ENCODE measurements at places on chromosomes 1 and 21.

GRCh38 chr1:208184966-208185654, 59.1 kb downstream of the PLXNA2 start:
- no peak for DNase-seq

DNA sequence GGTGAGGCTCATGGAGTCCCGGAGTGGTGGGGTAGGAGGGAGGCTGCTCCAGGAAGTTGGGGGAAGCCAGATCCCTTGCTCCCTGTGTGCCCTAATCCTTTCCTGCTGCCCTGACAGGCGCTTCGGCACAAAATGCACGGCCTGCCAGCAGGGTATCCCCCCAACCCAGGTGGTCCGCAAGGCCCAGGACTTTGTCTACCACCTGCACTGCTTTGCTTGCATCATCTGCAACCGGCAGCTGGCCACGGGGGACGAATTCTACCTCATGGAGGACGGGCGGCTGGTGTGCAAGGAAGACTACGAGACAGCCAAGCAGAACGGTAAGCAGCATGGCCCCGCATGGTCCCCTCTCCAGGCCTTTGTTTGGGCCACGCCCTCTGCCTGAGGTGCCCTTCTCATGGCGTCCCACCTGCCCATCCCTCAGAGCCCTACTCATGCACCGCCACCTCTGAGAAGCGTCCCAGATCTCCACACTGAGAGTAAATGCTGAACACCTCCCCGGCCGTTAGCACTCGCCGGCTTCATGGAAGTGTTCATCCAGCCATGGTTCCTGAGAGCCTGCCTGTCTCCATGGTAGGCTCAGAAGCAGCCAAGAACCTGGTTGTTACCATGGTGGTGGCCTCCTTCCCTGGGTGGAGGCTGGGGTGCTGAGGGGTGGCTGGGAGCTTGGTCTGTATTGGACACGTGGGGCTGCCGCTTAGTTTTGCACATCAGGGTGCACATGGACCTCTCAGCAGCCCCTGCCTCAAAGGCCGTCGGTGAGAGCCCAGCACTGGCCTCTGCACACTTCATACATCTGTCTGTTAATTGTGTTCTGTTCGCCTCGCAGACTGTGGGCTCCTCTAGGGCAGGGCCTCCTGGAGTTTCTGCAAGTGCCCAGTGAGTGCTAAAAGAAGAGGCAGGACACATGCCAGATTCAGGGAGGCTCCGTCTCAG, 36.5 kb downstream of the LHX4 start:
- DNase-seq, result no peak

DNA sequence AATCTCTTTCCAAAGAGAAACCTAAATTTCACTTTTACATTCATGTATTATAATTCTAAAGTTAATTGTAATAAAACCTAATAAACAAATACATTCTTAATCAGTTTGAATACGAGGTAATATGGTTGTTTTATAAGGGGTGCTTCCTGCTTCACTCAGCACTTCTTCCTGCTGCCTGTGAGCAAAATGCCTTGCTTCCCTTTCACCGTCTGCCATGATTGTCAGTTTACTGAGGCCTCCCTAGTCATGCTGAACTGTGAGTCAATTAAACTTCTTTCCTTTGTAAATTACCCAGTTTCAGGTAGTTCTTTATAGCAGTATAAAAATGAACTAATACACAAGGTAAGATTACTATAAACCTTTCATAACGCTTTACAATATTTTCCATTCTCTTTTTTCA, 491.1 kb upstream of the LRRC7 start:
- DNase-seq, result no peak

GRCh38 chr1:207389728-207390464, 64.2 kb upstream of the CR2 start:
- DNase-seq, result no peak

DNA sequence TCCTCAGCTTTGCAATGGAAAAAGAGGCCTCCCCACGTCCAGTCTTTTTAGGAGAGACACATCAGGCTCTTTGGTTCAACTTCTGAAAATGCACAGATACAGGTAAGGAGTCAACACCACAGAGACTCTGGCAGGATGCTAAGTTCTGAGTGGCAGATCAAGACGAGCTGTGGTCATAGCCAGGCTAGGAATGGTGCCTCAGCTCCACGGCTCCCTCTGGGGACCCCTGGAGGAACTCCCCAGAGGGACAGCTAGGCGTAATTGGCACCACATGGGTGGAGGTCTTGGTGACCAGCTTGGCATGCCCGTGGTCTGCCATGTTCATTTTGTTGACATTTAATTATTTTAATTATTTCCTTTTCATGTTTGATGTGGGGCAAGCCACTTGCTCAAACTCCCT, 206.1 kb downstream of the KAZN start:
- no peak for DNase-seq

GRCh38 chr1:5999711-6000443, 7.7 kb upstream of the NPHP4 start:
- DNase-seq, result no peak

DNA sequence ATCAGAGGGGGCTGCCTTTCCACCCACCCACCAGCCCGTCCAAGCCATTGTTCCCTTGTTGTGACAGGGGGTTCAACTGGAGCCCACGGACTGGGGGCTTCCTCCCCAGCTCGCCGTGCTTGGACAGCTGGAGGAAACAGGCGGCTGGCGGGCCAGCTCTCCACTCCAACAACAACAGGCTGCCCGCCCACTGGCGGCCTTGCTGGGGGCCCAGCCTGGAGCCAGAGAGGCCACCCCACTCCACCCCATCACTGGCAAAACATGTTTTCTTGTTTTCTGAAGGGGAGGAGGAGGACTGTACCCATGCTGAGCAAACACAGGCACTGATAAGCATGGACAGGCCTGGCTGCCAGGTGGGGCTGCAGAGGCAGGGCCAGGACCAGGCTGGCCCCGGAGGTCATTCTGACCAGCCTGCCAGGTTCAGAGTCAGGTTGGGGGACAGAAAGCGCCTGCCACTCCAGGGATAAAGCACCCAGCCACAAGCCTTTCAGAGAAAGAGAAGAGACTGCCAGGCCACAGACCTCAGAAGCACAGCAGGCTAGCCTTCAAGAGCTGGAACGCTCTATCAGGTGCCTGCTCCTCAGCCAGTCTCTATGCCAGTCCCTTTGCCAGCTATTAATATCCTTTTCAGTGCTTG, 32.8 kb downstream of the GJA4 start:
- no peak for DNase-seq

DNA sequence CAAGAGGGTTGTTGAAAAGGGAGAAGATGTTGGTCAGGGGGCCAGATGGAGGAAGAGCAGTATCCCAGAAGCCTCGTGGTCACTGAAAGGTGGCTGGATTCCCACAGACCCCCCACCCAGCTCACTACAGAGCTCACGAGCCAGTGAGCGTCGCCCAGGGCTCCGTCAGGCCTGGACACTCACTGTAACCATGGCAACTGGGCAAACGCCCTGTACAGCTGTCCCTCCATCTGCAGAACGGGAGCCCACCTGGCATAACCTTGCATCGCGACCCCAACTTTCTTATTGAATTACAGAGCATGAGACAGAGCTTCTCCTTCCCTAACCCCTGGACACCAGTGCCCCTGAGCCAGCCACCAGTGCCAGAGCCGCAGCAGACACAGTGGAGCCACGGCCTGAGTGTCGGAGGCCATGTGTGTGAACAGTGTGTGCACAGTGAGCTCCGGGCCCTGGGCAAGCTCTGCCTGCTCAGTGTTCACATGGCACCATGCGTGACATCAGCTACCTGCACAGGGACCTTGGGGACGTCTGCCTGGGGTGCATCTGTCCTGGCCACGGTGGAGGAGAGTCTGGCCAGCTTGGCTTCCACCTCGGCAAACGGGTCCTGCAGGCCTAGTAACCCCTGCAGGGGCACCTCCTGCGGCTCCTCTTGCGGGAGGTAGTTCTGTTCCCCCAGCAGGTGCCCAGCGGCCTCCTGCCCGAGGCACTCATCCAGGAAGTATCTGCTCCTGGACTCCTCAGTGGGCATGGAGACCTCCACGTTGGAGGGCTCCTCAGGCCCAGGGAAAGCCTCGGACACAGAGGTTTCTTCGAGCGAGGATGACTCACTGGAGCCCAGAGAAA, 25.9 kb upstream of the DDOST start:
- DNase-seq, result no peak

- DNase-seq, result no peak
These were observed 343.2 kb downstream of the OLFM3 start for GRCh38 chr1:101653482-101653946.

DNA sequence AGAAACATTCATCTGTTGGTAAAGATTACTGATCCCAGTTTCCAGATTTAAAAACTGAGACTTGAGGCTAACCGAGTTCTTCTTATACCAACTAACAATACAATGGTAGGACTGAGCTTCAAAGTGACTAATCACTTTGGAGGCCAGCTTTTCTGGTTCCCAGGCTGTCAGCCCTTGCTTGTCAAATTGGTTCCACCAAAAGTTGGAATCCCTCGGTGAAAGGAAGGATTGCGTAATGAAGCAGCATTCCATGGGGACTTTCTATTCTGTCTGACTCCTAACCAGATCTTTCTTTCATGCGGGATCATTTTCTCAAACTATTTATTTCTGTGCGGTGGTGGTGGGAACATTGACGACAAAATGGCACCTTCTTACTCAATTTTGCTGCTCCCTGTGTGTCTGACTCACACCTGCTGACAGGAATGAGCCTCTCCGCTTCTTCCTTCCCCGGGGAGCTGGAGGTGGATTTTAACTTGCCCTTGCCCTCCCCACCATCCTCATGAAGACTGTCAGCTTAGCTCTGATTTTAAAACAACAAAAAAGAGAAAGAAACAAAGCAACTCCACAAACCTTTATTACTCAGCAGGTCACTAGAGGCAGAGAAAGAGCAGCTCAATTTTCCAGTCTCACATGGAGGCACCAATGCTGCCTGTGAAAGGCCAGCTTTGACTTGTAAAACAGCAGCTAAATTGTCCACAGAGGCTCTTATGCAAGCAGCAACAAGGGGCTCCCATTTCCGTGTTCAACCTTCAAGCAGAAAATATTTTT, 32.9 kb upstream of the RASAL2 start:
- no peak for DNase-seq

DNA sequence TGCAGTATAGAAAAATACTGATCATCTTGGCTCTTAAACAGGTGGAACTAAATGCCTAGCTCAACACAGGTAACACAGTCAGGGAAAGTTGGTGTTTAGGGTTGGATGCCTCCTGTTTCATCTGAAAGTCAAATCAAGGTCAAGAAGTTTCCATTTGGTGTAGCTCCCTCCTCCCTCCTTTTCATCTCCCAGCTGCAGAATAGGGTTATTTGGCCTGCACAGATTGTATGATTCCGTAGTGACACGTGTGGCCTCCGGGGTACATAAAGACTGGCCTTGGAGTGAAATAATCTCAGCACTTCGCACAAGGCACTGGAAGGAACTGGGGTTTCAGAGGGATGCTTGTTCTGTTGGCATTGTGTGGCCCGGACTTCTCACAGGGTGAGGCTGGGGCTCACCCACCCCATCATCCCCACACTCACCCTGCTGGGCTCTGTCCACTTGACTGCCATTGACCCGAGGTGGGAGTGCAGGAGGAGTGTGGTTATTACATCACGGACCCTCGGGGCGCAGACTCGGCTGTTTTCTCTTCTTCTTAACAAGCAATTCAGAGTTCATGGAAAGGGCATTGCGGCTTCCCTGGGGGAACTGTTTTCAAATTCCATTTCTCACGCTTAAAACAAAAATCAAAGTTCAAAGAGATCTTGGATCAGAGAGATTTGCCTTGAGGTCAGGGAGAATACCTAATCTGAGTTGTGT, 18.4 kb downstream of the IGSF5 start:
- no peak for DNase-seq

- no peak for DNase-seq
These were observed 23.3 kb downstream of the DUSP10 start for GRCh38 chr1:221718381-221719277.

GRCh38 chr1:234325878-234326496, 47.3 kb upstream of the COA6 start:
- no peak for DNase-seq

DNA sequence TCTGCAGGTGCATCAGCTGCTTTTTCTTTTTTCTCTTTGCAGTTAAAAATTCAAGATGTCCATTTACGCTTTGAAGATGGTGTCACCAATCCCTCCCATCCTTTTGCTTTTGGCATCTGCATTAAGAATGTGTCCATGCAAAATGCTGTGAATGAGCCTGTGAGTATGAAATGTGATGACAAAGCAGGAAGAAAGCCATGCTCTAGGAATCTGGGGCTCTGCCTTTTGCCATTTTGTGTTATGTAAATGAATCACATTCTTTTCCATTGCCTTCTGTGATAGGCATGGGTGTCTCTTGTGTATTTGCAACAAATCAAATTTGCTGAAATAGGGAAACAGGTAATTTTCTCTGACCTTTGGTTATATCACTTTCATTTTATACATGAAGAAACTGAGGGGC, 19.4 kb downstream of the VPS13D start:
- no peak for DNase-seq

GRCh38 chr1:24351247-24351646, 32.1 kb downstream of the GRHL3 start:
- no peak for DNase-seq

GRCh38 chr21:30206551-30207251, 9.2 kb downstream of the CLDN8 start:
- no peak for DNase-seq

- no peak for DNase-seq
These were observed 33.1 kb upstream of the FOXO6 start for GRCh38 chr1:41328001-41328615.

- DNase-seq, result peak; percentile 69
These were observed 56.2 kb downstream of the ST3GAL3 start for GRCh38 chr1:43763497-43763973.

DNA sequence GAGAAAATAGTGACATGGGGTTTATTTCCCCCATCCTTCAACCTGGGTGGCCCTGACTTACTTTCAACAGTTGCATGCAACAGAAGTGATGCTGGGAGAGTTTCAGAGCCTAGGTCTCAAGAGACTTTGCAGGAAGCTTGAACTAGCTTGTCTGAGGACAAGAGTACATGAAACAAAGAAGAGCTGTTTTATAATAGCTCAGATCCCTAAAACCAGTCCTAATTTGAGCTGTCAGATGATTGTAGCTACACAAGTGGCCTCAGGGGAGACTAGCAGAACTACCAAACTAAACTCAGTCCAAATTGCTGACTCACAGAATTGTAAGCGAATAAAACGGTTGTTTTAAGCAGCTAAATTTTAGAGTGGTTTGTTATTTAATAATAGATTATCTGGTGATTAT, 17.1 kb downstream of the RC3H1 start:
- peak; percentile 26 for DNase-seq

DNA sequence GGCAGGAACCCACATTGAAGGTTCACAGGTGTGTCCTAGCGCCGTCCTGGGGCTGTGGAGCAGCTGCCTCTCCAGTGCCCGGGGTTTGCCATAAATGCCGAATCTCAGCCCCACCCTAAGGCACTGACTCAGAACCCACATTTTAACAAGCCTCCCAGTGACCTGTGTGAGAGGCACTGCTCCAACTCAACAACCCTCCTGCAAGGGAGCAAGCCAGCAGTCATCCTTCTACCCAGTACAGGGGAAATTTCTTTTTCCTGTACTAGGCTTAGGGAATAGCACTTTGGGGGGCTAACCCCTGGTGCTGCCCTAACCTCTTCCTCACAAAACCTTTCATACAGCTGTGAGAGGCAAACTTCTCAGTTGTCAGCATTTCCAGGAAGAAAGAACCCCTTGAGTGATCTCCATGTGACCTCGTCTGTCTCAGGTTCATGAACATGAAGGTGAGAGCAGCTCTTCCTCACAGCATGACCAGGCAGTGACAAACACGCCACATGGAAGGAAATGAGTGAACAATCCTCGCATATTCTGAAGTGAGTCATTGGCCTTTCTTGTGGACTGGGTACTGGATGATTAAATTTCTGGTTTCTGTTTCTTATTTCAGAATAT, 11.4 kb upstream of the BCAR3 start:
- no peak for DNase-seq
